ENCODE measurements at places on chromosomes 7 and 10.

- DNase-seq: peak; percentile 87
Observed at GRCh38 chr7:13990319-13990983, 985 bp upstream of the ETV1 start.

DNA sequence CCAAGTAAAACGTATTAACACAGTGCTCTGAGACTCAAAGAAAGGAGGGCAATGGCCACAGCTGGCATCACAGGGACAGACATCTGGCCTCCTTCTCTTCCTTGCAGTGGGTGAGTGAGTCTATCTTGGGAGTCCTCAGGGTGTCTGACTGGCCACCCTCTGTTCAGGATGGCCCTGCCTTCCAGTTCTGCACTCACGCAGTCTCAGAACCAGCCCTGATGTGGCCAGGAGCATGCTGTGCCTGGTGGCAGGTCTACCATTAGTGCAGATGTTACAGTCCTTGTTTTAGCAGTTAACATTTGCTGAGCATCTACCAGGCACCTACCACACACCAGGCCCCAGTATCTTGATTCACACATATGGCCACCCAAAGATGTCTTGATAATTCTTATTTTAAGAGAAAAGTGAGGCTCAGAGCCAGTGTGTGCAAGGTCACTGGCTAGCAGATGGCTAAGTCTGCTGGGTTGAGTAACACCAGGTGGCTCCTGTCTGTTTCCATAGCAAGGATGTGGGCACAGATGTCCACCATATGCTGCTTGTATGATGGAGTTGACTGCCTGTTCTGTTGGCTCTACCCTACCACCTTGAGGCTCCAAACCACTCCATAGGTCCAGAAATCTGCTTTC lies 23.2 kb upstream of the ARHGAP22 start:
- no peak for DNase-seq

GRCh38 chr7:135930565-135931461 lies 46.3 kb downstream of the MTPN start:
- DNase-seq: no peak

DNA sequence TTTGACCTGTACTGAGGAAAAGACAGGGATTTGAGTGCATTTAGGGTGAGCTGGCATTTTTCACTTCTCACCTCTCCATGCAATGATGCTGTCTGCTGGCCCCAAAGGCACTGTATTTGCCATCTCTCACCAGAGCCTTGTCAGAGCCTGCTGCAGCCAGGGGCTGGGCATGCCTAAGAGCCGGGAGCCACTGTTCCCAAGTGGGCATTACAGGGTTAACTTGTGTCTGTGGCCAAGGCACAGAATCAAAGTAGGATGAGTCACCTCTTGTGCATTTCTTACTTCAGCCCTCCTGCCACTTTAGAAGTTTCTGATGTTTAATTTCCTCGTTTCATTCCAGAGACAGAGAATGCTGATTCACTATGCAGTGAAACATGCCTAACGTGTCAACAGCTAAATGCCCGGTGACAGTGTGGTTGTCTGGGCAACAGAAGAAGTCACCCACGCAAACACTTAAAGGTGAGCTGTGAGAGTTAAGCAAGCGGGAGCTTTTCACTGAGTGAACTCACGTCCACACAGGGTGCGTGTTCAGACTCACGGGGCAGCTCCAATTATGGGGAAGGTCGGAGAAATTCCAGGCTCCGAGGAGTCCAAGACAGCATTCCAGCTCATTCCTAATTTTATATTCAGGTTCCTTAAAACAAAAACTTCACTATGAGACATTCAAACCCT lies 57.1 kb upstream of the IGFBP3 start:
- DNase-seq: peak; percentile 57

GRCh38 chr7:31688372-31688771 lies 1.4 kb downstream of the PPP1R17 start:
- DNase-seq: no peak

- no peak for DNase-seq
Observed at GRCh38 chr7:152925412-152926147, 166.0 kb downstream of the ACTR3B start.

- no peak for DNase-seq
Observed at GRCh38 chr10:114869520-114869892, 47.9 kb downstream of the FHIP2A start.

- no peak for DNase-seq
Observed at GRCh38 chr10:6260843-6261242, 58.1 kb downstream of the PFKFB3 start.

GRCh38 chr10:123967626-123968243 lies 76.1 kb upstream of the CPXM2 start:
- DNase-seq: peak; percentile 50

GRCh38 chr10:93397020-93397419 lies 85.1 kb downstream of the MYOF start:
- no peak for DNase-seq

GRCh38 chr10:88243836-88244730 lies 339.0 kb downstream of the RNLS start:
- DNase-seq: peak; percentile 38

All from left kidney (tissue), 8 donors.